ENCODE measurements at places on chromosomes 5 and 9. TPM values are rescaled to one million over a fixed set of nuclear protein-coding genes. Genes with fewer than 3 reads are reported as not detected.

GRCh38 chr5:102222772-102223171 lies 73.3 kb downstream of the SLCO4C1 start:
- DNase-seq, result no peak

- DNase-seq, result no peak
Observed at GRCh38 chr9:17470036-17470813, 108.6 kb upstream of the SH3GL2 start.

DNA sequence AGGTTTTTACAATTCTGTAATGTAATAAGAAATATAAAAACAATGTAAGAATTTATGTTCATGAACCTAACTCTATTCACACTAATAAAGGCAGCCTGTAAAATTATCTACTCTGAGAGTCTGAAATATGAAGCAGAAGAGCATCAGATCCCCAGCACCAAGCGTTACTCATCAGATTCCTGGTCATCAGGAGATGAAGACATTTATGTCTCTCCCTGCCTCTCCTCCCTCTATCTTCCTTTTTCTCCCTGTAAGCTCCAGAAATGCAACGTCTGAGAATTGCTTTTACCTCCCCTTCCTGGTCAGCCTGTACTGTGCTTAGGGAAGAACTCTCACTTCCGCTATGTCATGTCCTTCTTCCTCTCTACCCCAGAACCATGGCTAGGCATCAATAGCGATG lies 114.4 kb upstream of the SLIT3 start:
- no peak for DNase-seq

DNA sequence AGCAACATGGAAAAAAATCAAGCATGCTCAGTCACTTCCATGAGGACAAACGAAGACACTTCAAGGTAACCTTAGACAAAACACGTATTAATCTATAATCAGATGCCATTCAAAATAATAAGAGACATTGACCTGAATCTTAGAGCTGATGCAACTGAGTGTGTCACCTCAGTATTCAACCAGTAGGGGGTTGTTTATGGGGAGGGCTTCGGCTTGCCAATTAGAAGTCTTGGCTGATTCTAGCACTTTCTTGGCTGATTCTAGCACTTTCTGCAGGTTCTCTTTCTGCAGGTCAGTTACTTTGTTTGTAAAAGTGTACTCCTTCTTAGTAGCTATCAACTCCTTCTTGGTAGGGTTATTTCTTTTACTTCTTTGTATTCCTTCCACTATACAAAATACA lies 317.6 kb downstream of the ENC1 start:
- no peak for DNase-seq

DNA sequence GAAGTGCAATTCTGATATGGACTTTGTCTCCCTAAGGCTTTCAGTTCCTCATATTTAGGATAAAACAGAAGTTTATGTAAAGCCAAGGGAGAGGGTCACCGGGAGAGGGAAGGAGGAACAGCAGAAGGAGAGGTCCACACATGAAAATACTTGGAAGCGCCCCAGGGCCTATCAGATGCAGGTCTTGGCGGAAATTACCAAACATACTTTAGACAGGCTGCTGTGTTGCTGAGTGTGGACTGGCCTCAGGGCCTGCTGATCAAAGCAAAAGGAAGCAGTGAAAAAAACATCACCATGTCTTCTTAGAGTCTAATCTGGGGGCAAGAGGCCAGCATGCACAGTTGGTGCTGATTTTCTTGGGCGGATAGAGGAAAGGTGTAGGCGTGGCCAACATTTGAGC lies 14.1 kb upstream of the NTRK2 start:
- DNase-seq, result no peak

S1PR3 gene
- total RNA-seq, result 3.7 TPM

CAVIN4 gene
- 14.7 TPM for total RNA-seq

NUTM2G gene
- not detected for total RNA-seq
